ENCODE measurements at places on chromosomes 1 and 21.

DNA sequence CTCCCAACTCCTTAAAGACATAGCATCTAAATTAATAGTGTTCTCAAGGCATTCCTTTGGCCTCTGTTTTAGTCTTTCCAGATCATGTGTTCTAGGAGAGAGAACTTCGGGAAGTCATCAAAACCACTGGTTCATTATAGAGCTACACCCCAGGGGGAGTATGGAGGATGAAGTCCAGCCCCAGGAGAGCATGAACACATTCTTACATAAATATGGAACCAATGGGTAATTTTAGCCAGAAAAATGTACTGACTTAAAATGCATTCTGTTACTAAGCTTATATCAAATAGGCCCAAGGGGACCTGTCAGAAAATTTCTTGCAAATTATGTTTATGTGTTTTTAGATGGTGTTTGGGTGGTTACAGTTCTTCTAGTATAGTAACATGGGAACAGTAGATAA is 165.2 kb downstream of the NTMT2 start:
- DNase-seq, result no peak

- no peak for DNase-seq
Observed at GRCh38 chr1:200437556-200438203, 27.8 kb upstream of the ZNF281 start.

DNA sequence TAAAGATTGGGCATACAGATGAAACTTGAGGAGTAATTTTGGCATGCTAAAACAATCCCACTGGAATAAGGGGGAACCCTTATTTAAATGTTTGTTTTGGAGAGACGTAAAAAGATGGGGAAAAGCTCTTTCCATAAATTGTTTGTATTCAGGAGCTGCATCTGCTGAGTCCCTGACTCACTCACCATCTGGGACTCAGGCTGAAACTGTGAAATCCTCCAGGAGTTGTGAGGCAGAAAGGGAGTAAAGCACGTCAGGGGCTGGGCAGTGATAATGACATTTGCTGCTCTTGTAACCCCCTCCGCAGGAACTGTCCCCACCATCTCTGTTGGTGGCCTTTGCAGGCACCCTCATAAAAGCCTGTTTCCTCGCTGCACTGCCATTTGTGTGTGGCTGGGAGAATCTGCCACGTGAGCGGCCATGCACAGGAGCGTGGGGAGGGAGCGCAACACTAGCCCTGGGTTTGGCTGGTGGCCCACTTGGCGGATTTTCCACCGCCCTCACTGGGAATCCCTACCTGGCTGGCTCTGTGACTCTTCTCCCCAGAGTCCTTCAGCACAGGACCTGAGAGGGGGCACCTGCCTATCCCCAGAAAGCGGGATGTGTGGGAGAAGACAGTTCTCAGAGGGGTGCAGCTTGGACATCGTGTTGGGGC is 45.3 kb downstream of the ZSCAN20 start:
- no peak for DNase-seq

DNA sequence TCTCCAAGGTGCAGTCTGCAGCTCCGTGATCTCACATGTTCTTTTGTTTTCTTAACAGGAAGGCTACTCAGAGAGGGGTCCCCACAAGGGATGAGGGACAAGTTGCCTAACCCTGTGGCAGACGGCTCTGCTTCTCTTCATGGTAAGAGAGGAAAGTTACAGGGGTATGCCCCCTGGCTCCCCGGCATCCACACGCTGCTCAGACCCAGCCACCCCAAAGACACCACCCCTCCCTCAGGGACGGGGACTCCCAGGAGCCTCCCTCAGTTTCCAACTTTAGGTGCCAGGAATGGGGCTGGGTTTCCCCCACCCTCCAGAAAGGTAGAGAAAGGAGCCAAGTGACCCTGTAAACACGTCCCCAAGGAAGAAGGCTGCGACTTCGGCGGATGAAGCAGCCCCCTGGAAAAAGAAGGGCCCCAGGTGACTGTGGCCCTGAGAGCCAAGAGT is 19.7 kb downstream of the OPTC start:
- no peak for DNase-seq

DNA sequence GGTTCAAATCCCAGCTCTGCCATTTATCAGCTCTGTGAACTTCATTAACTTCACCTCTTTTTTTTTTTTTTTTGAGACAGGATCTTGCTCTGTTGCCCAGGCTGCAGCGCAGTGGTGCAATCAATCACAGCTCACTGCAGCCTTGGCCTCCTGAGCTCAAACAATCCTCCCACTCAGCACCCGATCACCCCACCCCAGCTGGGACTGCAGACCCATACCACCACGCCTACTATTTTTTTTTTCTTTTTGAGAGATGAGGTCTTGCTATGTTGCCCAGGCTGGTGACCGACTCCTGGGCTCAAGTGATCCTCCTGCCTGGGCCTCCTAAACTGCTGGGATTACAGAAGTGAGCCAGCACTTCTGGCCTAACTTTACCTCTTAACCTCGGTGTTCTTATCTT is 2.2 kb upstream of the TRIT1 start:
- DNase-seq, result no peak

DNA sequence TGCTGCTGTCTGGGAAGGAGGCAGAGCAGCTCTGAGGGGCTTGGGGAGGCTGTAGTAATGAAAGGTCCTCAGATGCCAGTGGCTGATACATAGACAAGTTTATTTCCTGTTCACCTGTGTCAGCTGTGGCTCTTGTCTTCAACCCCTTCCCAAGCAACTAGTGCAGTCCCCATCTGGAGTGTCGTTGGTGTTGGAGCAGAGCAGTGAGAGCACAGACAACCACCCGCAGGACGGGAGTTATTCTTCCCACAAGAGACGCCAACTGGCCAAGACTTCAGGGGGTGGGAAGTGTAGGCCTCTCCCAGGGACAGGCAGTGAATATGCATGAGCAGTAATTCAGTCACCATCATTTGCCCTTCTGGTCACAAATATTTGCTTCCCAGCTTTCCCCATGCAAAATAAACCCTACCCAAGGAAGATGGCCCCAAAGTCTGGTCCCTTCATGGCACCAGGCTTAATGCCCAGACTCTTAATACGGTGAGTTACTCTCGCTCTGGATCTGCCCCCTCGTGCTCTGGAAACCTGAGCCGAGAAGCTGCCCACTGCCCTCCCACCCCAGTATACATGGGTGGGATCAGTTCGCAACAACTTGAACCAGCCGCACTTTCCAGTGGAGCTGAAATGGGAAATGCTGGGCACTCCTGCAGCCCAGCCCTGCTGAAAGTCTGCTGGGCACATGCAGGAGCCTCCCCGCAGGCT is 153.5 kb upstream of the COL6A1 start:
- no peak for DNase-seq

DNA sequence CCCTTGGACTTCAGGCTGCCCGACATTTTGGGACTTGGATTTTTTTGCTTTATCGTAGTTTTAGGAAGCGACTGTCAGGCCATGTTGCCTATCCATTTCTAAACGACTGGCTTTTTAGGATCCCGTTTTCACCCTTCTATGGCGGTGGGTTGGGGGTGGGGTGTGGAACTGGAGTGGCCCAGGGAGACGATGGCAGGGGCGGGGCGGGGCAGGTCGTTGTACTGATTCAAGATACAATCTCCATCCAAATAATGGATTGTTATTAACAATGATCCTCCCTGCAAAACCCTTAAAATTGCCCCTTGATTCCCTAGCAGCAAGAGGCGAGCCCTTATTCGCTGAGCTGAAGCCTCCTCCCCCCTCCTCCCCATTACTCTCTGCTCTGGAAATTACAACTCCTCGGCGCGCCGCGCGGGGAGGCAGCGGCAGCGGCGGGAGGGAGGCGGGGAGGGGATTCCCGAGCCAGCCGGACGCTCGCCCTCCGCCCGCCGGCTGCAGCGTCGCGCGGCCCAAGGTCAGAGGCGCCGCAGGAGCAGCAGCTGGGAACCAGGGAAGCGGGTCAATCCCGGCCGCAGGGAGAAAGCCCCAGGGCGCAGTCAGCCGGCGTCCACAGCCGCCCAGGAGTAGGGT is at the start of gene TRIM67:
TRIM67 (plus strand) TSS at position 392 of the 630 bp plus-strand sequence. CDS start 912 bp downstream, outside the sequence.
- no peak for DNase-seq

- no peak for DNase-seq
Observed at GRCh38 chr1:77845951-77846350, 42.5 kb upstream of the NEXN start.

- no peak for DNase-seq
Observed at GRCh38 chr1:184879876-184880557, 94.3 kb downstream of the NIBAN1 start.

- DNase-seq, result no peak
Observed at GRCh38 chr1:78760858-78761257, 111.2 kb downstream of the IFI44 start.

Measured in T-helper 1 cell (primary cell).